HFFc6 (cell line): ENCODE measurements at places on chromosomes 16 and 17. TPM values are rescaled to one million over a fixed set of nuclear protein-coding genes. Genes with fewer than 3 reads are reported as not detected.
A peak's percentile ranks its signal among the peaks of the same experiment; 100 is the strongest.

- no peaks in the 10 kb centered on the region for H3K36me3 ChIP-seq
- no peak overlapping the region for H3K4me3 ChIP-seq
- no peak for DNase-seq
- H3K27me3 ChIP-seq, result peaks cover 6% of the 10 kb centered on the region
Observed at GRCh38 chr17:9937901-9938300, 32.8 kb upstream of the RCVRN start.

GRCh38 chr17:79978548-79978855, 57.2 kb downstream of the TBC1D16 start:
- H3K27me3 ChIP-seq, result no peaks in the 10 kb centered on the region; the same call in 1 of the 2 replicates
- H3K27ac ChIP-seq, result no peak overlapping the region
- H3K36me3 ChIP-seq, result no peaks in the 10 kb centered on the region
- peaks cover 9% of the 10 kb centered on the region; the same call in 1 of the 2 replicates for H3K4me1 ChIP-seq

GRCh38 chr16:73159296-73159695, 111.4 kb upstream of the ZFHX3 start:
- H3K36me3 ChIP-seq, result peaks cover 6% of the 10 kb centered on the region; the same call in 1 of the 2 replicates
- H3K27ac ChIP-seq, result no peak overlapping the region
- no peak for DNase-seq
- peaks cover 6% of the 10 kb centered on the region; the same call in 1 of the 2 replicates for H3K27me3 ChIP-seq
- H3K4me1 ChIP-seq, result peaks cover 15% of the 10 kb centered on the region; the same call in 1 of the 2 replicates
- no peak overlapping the region for H3K4me3 ChIP-seq

- no peaks in the 10 kb centered on the region for H3K4me1 ChIP-seq
- no peak overlapping the region for H3K4me3 ChIP-seq
- H3K27me3 ChIP-seq, result no peaks in the 10 kb centered on the region; the same call in none of the 2 replicates
- H3K36me3 ChIP-seq, result peaks cover 22% of the 10 kb centered on the region
Observed at GRCh38 chr16:54110016-54110981, 176.3 kb downstream of the IRX3 start.

GRCh38 chr17:82781894-82782274, 30.0 kb downstream of the TBCD start:
- DNase-seq, result peak; percentile 60
- peaks cover 6% of the 10 kb centered on the region; the same call in 1 of the 2 replicates for H3K4me1 ChIP-seq
- H3K4me3 ChIP-seq, result no peak overlapping the region
- H3K27ac ChIP-seq, result no peak overlapping the region
- peaks cover 5% of the 10 kb centered on the region; the same call in 1 of the 2 replicates for H3K36me3 ChIP-seq

DNA sequence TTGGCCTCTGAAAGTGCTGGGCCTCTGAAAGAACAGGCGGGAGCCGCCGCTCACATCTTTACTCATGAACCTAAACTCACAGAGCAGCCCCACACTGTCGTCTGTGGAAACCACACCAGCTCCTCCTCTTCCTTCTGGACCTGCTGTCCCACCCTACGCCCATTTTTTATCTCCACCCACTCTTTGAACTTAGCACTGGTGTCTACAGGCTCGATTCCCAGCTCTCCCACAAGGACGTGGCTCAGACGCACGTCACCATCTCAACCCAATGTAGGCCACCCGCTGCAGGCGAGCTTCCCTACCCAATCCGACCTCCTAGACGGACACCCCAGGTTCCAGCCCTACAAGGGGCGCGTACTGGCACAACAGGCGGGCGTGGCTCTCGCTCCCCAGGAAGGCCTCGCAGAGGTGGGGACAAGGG, 62.2 kb downstream of the NXN start:
- peak overlapping the region; percentile 82 for H3K27ac ChIP-seq
- H3K4me3 ChIP-seq, result peak overlapping the region; percentile 77
- H3K27me3 ChIP-seq, result peaks cover 10% of the 10 kb centered on the region
- peaks cover 60% of the 10 kb centered on the region for H3K4me1 ChIP-seq

- peaks cover 6% of the 10 kb centered on the region for H3K27me3 ChIP-seq
- no peak overlapping the region for H3K27ac ChIP-seq
- H3K4me1 ChIP-seq, result peaks cover 6% of the 10 kb centered on the region; the same call in 1 of the 2 replicates
- no peaks in the 10 kb centered on the region for H3K36me3 ChIP-seq
Observed at GRCh38 chr16:81899601-81900000, 111.7 kb downstream of the SDR42E1 start.

DNA sequence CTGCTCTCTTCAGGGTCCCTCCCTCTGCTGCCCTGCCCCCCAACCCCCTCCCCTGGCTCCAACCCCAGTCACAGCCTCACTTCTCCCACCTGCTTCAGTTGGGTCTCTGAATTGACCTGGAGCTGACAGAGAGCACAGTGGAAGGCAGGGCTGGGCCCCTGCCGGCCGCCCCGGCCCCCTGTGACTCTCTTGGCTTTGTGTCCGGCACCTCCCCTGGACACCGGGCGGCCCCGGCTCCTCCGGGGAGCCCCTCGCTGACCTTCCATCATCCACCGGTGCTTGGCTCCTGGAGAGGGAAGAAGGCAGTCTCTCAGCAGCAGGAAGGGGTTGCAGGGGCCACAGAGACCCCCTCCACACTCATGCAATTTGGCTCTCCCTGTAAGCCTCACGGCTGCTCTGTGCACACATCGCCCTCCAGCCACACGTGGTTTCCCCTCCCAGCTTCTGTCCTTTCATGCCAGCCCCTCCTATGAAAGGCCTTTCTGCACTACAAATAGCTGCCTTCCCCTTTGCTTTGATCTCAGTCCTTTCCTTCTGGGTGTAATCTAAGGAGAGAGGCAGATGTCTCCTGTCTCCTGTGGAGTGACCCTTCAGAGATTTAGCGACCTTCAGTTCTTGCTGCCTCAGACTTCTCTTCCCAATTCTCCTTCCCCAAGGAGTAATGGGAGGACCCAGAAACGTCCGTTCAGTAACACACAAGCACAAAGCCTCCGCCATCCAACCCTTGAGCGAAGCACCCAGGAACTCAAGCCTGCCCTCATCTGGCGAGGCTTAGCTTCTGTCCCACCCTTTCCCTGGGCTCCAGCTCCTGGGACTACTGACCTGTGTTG, 8.3 kb downstream of the NKIRAS2 start:
- H3K4me3 ChIP-seq, result no peak overlapping the region
- peaks cover 19% of the 10 kb centered on the region for H3K27me3 ChIP-seq
- H3K27ac ChIP-seq, result no peak overlapping the region
- no peak for DNase-seq
- H3K4me1 ChIP-seq, result peaks cover 33% of the 10 kb centered on the region

- peaks cover 22% of the 10 kb centered on the region for H3K27me3 ChIP-seq
- H3K4me1 ChIP-seq, result no peaks in the 10 kb centered on the region
- DNase-seq, result no peak
- no peak overlapping the region for H3K27ac ChIP-seq
- no peaks in the 10 kb centered on the region for H3K36me3 ChIP-seq
Observed at GRCh38 chr16:48000622-48001021, 155.2 kb downstream of the ABCC12 start.

GRCh38 chr17:42629411-42630009, 20.0 kb downstream of the TUBG1 start:
- H3K4me1 ChIP-seq, result no peaks in the 10 kb centered on the region
- DNase-seq, result no peak
- H3K4me3 ChIP-seq, result no peak overlapping the region
- no peaks in the 10 kb centered on the region for H3K36me3 ChIP-seq

DNA sequence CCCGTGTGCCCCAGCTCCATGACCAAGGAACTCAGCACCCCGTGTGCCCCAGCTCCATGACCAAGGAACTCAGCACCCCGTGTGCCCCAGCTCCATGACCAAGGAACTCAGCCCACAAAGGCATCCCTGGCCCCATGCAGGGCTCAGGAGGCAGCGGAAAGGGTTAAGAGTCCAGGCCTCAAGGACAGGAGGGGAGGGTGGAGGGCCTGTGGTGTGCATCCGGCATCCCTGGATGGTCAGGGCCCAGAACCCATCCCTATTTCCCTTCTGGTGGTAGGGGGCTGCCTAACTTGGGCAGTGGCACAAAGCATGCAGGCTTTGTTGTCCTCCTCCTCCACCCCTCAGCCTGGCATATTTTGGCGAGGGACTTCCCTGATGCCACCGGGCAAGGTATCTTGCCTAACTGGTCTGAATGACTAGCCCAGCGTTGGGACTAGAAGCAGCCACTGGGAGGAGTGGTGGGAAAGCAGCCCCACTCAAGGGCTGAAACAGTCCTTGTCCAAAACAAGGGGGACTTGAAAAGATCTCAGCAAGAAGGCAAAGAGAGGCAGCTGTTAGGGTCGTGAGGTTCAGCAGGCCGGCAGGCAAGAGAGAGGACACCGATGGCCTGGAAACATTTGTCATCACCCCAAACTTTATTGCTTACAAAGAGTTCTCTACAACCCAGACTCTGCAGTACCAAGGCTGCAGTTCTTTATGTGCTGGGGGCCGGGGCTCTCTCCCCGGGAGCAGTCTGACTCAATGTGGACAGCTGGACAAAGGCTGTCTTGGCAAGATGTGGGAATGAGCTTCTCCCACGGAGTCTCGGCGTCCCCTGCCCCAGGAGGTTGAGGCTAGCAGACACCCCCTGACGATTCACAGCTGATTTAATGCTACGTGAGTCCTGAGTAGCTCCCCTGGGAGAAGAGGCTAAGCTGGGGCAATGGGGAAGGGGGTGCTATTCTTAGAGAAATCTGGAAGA, 902 bp upstream of the SPATA32 start:
- H3K4me1 ChIP-seq, result peaks cover 31% of the 10 kb centered on the region
- no peak overlapping the region for H3K27ac ChIP-seq
- H3K36me3 ChIP-seq, result peaks cover 13% of the 10 kb centered on the region
- H3K4me3 ChIP-seq, result no peak overlapping the region
- DNase-seq, result no peak

DNA sequence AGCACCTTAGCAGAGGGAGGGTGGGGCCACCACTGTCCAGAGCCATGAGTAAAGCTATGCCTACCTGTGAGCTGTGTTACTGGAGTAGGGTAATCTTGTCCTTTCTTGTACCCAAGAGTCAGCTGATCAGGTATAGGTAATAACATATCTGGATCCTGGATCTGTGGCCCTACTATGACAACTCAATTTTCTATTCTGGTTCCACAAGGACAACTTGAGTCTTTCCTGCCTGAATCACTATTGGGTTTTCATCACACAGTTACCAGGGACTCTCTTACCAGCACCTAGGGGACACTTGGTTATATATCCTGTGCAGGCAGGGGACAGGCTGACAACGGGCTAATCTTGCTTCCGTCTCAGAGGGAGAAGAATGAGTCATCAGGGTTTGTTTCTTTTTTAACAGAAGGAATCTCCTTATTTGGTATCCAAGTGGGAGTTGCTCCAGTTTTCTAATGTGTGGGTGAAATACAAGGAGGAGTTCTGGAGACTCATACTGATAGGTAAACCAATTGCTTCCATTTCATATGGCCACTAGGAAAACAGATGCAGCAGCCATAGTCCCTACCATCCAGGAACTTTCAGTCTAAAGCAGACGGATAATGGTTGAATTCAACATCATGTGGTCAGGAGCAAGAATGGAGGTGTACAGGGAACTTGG, 6.8 kb downstream of the ZNF267 start:
- peaks cover 2% of the 10 kb centered on the region; the same call in 1 of the 2 replicates for H3K27me3 ChIP-seq
- H3K4me3 ChIP-seq, result peak overlapping the region; percentile 42; the same call in 1 of the 2 replicates
- H3K36me3 ChIP-seq, result peaks cover 44% of the 10 kb centered on the region
- H3K27ac ChIP-seq, result peak overlapping the region; percentile 76
- DNase-seq, result peak; percentile 75
- peaks cover 52% of the 10 kb centered on the region for H3K4me1 ChIP-seq

- DNase-seq, result no peak
- no peaks in the 10 kb centered on the region for H3K4me1 ChIP-seq
- no peak overlapping the region for H3K4me3 ChIP-seq
- no peak overlapping the region for H3K27ac ChIP-seq
- peaks cover 7% of the 10 kb centered on the region for H3K27me3 ChIP-seq
Observed at GRCh38 chr16:68009157-68009735, 6.5 kb downstream of the DPEP2NB start.

DNA sequence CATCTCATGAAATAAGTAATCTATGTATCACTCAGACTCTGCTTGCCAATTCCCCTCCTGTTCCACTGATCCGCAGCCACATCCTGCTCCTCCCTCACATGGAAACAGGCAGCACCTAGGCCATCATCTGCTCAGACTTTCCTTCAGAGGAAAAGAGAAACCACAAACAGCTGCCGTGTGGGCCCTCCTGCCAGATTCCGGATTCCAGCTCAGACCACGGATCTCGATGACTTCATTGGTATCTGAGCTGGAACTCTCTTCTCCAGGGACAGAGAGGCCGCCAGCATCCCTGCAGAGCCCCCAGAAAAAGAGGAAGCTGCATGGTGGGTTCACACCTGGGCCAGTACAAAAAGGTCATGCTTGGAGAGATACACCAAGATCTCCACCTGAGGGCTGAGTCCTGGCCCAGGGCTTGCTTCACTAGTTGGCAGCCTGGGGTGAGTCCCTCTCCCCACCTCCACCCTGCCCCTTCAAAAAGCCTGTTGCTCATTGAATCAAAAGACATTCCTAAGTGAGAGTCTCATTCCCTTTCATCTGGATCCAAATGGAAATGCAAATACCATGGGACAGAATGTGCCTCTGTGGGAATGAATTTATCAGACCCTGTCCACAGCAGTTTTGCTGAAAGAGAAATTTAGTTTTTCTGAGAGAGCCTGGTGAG, 47.2 kb downstream of the HOXB1 start:
- peak overlapping the region; percentile 67 for H3K4me3 ChIP-seq
- H3K4me1 ChIP-seq, result peaks cover 55% of the 10 kb centered on the region
- H3K27ac ChIP-seq, result peak overlapping the region; percentile 95
- H3K36me3 ChIP-seq, result no peaks in the 10 kb centered on the region
- peak; percentile 96 for DNase-seq

GRCh38 chr17:30228011-30228410, 7.5 kb downstream of the SLC6A4 start:
- 0 out of 2 replicates have a peak, but pooled peaks cover 7% of the 10 kb centered on the region for H3K4me1 ChIP-seq
- H3K4me3 ChIP-seq, result no peak overlapping the region
- no peak for DNase-seq
- H3K27ac ChIP-seq, result no peak overlapping the region
- no peaks in the 10 kb centered on the region for H3K36me3 ChIP-seq
- peaks cover 32% of the 10 kb centered on the region for H3K27me3 ChIP-seq

SNX20 gene
- total RNA-seq, result not detected in 3 replicates

UNKL gene
- 13.2 to 15.6 TPM (median 15.0 TPM) in 3 replicates for total RNA-seq

C16orf96 gene
- total RNA-seq, result not detected in 2 replicates

RECQL5 gene
- 16.9 to 22.7 TPM (median 19.9 TPM) in 3 replicates for total RNA-seq

FADS6 gene
- total RNA-seq, result not detected in 3 replicates

PRR29 gene
- 0.17 and 0.18 TPM in 2 replicates for total RNA-seq
